ENCODE measurements at places on chromosomes 7 and 10.

GRCh38 chr7:459584-460373 lies 59.9 kb downstream of the PDGFA start:
- DNase-seq: no peak

- no peak for DNase-seq
Measured at GRCh38 chr10:105857268-105858264, 1216.5 kb downstream of the SORCS3 start.

DNA sequence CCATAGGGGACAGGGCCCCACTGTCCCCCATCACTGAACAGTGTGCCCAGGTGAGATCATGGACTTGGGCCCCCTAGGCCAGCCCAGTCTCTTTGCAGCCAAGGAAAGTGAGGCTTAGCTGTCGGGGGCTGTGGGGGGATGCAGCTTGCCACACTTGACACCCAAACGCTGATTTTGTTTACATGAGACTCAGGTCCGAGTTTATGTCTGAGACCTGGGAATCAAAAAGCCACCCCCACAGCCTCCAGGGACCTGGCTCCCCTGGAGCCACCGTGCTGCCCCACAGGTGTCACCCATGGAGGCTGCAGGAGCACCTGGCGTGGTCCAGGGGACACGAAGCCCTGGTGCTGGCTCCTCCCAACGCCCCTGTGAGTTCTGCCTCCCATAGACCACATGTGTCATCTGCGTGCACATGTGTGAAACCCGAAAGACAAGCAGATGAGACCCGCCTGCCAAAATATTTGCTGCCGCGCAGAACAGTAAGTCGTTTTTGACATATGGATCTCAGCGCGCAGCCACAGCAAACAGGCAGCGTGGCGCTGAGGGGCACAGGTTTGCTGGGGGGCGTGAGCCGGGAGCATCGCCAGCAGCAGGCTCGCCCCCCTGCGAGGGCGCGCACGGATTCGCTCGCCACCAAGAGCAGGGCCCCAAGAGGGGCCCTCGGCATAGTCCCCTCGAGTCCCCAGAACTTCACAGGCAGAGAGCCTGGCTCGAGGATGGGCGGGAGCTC lies 112.3 kb downstream of the LHPP start:
- DNase-seq: no peak

DNA sequence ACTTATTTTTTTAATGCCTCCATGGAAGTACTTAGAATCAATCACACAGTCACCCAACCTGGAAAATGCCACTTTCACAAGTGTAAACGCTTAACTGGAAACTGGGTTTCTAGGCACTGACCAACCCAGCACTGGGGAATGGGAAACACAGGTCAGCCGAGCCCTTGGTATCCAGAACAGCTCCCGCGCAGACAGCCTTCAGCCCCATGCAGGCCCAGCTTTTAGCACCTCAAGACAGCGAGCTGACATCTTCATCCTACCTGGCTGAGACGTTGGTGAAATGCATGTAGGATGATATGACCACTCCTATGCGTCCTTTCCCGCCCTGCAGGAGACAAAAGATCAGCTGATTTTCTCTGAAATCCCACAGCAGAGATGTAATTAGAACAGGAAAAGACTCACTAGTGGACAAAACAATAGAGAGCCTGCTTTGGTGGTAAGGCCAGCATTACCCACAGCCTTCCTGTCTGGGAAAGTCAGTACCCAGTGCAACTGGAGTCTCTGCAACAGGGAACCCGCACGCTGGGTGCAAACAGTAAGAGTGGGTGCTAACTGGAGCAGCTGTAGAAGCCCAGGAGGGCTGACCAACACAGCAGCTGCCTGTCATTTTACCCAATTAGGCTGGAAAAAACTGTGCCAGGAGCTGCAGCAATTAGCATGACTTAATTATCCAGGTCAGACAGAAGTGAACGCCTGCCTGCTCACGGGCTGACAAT lies 153.7 kb downstream of the TNS3 start:
- no peak for DNase-seq

DNA sequence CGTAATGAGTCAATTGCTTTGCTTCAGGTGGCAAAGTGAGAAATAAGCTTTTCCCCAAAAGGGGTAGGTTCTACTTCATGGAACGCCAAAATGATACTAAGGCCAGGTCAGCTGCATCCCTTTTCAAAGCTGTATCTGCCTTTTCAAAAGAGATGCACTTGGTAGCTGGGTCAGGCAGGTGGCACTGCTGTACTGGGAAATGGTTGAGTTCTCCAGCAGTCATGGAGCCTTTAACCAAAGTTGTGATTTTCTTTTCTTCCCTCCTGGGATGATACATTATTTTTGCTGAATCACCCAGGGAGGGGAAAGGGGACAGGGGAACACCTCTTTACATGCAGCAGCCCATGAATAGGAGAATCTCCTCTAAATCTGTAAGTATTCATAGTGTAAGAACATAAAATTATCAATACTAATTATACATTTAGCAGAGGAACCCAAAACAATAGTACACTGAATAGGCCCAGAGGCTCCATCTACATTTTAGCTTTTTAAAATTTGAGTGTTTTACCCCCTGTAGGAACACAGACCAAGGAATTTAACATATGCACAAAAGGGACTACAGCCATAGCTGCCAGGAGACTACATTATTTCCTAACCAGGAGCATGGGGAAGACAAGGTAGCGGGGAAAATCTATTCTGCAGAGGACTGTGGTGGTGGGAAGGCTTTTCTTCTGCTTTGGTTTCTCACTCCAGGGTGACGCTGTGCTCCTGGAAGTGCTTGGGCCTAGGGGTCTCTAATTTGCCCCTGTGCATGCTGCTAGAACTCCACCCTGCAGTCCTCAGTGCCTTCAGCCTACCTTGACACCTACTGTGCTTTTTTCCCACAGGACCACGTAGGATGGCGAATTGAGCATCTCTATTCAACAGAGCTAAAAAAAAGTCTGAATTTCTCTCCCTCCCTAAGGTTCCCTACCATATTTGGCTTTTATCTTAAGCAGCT lies 6.4 kb upstream of the GPR22 start:
- peak; percentile 10 for DNase-seq

GRCh38 chr7:158824028-158824427 lies 5.3 kb downstream of the ESYT2 start:
- no peak for DNase-seq

DNA sequence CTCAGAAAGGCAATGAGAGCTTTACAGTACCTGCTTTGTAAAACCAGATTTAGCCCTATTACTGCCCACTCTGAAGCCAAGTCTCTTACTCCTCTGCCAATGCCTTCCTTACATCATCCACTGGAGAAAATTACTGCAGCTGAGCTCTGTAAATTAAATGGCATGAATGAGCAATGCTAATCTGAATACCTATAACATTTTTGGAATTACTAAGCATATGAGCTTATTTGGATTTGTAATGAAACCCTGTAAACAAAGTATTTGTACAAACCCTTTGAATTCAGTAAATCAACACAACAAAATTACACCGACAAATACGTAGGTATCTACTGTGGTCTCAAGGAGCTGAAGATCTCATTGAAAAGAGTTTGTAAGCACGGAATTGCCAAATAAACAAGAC lies 12.1 kb upstream of the CCNY start:
- DNase-seq: no peak

GRCh38 chr7:139118234-139118804 lies 8.8 kb upstream of the ZC3HAV1 start:
- DNase-seq: no peak

GRCh38 chr7:130134106-130134636 lies 63.8 kb downstream of the KLHDC10 start:
- no peak for DNase-seq

DNA sequence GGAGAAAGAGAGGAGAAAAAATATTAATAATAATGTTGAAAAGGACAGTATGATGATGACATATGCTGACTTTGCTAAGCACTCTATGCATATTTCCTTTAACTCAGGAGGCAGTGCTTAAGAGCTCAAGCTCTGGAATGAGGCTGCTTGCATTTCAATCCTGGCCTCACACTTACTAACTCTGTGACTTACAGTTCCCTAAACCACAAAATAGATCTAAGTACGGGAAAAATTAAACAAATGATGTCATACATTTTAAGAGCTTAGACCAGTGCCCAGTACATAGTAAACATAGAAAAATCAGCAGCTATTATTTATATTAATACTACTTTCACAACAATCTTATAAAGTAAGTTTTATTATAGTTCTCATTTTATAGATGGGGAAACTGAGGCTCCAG lies 61.3 kb downstream of the GFRA1 start:
- no peak for DNase-seq

DNA sequence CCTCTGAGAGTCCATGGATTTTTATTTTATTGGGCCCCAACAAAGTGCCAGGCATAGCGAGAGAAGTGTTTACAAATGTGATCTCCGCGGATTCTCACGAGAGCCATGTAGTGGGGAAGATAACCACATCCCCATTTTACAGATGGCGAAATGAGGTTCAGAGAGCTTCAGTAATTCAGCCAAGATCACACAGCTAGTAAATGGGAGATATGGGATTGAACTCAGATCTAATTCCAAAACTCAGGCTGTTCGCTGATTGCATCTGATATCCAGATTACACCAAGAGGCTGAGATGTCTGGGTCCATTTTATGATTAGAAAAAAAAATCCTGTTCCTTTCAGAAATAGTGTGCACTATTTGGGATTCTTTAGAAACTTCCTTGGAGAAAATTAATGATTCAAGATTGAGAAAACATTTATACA lies 1.3 kb downstream of the FAS start:
- DNase-seq: no peak

DNA sequence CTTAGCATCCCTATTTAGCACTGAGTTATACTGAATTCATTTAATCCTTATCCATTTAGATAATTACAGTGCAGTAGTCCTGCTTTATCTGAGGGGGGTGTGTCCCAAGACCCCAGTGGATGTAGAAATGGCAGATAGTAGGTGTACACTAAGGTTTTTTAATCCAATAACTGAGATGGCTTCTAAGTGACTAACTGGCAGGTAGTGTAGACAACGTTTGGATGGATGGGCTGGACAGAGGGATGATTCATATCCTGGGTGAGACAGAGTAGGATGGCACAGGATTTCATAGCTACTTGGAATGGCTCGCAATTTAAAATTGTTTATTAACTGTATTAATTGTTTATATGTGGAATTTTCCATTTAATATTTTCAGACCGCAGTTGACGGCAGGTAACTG lies 295.6 kb downstream of the CCDC3 start:
- no peak for DNase-seq

DNA sequence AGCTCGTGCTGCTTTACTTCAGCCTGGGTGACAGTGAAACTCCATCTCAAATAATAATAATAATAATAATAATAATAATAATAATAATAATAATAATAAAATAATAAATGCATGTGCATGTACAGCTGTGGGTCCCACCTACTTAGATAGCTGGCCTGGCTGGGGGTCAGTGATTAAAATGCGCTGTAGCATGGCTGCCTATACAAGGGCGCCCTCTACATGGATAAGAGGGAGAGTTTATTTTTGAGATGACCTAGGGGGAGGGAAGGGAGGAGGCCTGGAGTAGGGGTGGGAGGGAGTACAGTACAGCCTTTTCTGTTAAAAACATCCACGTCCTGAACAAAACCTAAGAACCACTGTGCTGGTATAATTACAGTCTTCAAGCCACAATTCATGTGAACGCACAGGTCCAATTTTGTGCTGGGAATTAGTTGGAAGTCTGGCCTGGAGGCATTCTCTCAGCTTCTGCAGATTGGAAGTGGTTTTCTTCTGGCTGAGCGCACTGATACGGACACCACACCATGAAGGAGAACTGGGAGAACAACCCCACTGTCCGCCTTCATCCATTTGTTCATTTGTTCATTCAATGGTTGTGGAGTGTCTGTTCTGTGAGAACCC lies 146.5 kb downstream of the TMEM178B start:
- no peak for DNase-seq

- no peak for DNase-seq
Measured at GRCh38 chr7:118525020-118525419, 300.5 kb downstream of the ANKRD7 start.
